ENCODE measurements at places on chromosomes 4 and X.
A peak's percentile ranks its signal among the peaks of the same experiment; 100 is the strongest.

GRCh38 chr4:184406958-184407391 is 67.4 kb downstream of the IRF2 start:
- DNase-seq, result no peak

- DNase-seq, result no peak
These were observed 17.9 kb upstream of the YTHDC1 start for GRCh38 chr4:68367835-68368234.

GRCh38 chrX:9997524-9997923 is 30.4 kb downstream of the CLDN34 start:
- no peak for DNase-seq

DNA sequence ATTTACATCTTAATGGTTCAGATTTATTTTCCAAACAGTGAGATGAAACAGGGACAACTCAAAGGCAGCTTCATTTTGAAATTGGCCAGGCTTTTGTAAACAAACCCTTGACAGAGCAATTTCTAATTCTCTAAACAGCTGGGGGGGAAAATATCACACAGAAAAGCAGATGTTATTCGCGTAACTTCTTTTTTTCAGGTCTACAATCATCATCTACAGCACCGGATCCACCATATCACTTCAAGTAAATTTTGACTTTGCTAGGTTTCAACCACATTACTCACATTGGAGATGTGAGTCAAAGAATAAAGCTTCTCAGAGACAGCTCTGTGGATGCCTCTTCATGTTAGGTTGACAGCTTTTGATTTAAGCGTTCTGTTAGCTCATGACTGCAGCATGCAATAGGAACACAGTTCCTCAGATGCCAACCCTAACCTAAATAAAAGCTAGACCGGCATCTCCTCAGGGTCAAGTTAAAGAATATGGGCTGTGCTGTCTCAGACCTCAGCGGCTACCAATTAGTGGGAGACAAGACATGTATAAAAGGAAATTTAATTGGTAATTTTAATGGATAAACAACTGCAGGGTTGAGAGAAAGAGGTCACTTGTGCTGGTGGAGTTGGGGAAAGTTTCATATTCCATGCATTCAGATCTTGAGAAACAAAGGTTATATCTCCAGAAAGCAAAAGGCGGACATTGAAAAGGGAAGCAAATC is 26.8 kb downstream of the AMELX start:
- no peak for DNase-seq

GRCh38 chr4:157514711-157515110 is 294.2 kb downstream of the GRIA2 start:
- DNase-seq, result no peak

GRCh38 chr4:8920289-8920965 is 48.8 kb upstream of the HMX1 start:
- no peak for DNase-seq

- DNase-seq, result no peak
These were observed 14.5 kb upstream of the CCSER1 start for GRCh38 chr4:90112715-90113114.

DNA sequence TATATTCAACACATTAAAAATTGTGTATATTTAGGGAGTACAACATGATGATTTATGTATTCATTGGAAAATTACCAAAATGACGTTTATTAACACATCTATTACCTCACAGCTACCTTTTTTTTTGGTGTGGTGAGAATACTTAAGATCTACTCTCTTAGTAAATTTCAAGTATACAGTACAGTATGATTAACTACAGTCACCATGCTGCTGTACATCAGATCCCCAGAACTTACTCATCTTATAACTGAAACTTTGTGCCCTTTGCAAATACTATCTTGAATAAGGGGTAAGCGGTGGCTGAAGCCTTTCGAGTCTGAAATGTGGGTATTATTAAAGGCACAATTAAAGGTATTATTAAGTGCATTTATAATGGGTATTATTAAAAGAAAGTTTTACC is 976 bp downstream of the PHKA1 start:
- no peak for DNase-seq

GRCh38 chr4:94036964-94037363 is 170.7 kb upstream of the SMARCAD1 start:
- DNase-seq, result no peak

DNA sequence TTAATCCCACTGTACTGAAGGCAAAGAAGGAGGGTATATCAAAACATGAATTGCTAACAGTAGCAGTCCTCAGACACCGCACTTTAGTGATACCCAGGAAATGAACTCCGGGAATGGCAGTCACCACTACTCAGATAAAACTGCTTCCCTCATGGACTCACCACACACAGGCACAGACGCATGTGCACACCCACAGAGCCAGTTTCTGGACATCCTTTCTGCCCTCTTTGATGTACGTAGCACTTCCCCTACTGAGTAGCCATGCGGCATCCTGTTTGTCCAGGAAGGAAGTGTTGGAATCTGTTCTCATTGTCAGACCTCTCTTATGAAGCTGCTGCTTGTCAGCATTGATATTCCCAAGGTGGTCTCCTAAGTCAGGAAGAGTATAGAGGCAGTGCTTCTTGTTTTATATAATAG is 95.7 kb downstream of the DCLK2 start:
- DNase-seq, result peak; percentile 74

DNA sequence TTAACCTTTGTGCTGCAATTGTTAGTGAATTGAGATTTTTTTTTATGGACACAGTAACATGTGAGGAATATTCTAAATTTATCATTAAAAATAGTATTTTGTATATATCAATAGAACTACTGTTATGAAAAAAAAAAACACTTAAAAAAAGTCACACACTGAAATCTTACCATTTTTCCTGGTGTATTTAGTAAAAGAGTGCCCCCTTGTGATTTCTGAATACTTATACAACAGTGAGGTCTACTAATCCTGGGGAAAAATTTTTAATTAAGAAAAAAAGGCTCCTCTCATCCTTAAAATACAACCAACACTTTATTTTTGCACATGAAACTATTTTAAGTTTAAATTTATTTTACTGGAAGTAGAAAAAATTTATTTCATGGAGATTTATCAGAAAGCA is 56.4 kb upstream of the SPOCK3 start:
- no peak for DNase-seq

DNA sequence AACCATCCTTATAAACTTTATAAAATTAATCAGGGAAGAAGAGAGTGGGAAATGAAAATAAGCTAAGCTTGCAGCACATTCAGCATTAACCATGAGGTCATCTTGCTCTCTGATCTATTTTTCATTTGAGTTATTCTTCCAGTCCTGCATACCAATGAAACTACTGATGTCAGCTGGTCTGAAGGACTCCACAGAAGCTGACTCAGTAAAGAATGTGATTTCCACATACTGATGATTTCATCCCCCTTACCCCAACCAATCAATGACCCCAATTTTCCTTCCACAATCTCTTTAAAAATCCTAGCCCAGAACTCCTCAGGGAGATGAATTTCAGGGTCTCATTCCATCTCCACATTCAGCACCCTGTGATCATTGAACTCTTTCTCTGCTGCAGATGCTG is 18.8 kb upstream of the DSPP start:
- DNase-seq, result no peak

DNA sequence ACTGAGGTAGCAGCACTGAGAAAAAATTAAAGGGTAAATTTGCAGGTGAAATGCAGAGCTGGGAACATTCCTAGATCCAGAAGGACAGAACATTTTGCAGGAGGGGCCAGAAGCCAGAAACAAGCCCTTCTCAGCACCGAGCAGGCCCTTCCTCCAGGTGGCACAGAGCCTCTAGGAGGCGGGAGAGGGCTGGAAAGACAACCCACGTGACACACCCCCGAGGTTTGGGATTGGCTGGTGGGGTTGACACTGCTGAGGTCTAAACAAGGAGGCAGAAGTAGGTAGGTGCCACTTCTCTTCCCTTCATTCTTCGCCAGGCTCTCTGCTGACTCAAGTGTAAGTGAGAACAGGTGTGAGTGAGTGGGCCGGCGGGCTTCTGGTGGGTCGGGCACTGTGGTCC is at the start of gene PAGE4:
TSS of gene PAGE4 (plus strand) at position 288 of the 400 bp plus-strand sequence. CDS start 1,126 bp downstream, outside the sequence.
- no peak for DNase-seq

GRCh38 chr4:158999166-158999682 is 103.7 kb upstream of the RAPGEF2 start:
- DNase-seq, result no peak

All from DMS79 (cell line).